ENCODE measurements at places on chromosomes 1 and 21. TPM values are rescaled to one million over a fixed set of nuclear protein-coding genes. Genes with fewer than 3 reads are reported as not detected.

- no peak for DNase-seq
Observed at GRCh38 chr1:82646888-82647287, 846.2 kb downstream of the ADGRL2 start.

GRCh38 chr1:224671076-224671475 is 55.0 kb downstream of the CNIH3 start:
- no peak for DNase-seq

DNA sequence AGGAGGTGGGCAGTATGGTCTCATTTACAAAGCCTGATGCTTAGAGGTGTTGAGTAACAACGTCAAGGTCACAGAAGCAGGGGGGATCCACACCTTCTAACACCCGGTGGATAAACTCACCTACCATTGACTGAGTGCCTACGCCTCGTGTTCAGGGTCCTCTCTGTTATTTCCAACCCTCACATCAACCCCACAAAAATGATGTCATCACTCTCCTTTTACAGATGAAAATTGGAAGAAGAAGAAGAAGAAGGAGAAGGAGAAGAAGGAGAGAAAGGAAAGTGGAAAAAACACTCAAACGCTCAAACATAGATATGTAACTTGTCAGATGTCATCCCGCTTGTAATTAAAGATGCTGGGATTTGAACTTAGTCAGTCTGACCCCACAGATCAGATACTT is 653 bp upstream of the KCNN3 start:
- no peak for DNase-seq

GRCh38 chr1:28648474-28649198 is at the start of gene RNU11:
Gene RNU11 (plus strand): TSS chr1:28648600.
- peak; percentile 97 for DNase-seq

DNA sequence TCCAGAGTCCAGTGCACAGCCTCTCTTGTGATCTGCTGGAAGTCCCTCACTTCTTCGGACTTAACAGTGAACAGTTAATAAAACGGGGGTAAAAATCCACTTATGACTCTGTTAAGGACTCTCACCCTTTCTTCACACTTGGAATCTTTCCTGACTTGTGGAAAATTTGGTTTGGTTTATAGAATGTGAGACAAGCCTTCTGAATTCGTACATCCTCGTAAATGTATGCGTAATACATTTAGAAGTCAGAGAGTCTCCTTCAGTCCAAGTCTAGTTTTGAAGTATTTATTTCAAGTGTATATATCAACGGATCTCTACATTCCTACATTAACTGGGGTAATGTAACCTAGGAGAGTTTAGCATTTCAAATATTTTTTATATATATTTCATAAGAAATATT is 270.4 kb downstream of the KCNJ6 start:
- DNase-seq: no peak

Gene TRPM2
- 0.22 TPM for total RNA-seq

DNA sequence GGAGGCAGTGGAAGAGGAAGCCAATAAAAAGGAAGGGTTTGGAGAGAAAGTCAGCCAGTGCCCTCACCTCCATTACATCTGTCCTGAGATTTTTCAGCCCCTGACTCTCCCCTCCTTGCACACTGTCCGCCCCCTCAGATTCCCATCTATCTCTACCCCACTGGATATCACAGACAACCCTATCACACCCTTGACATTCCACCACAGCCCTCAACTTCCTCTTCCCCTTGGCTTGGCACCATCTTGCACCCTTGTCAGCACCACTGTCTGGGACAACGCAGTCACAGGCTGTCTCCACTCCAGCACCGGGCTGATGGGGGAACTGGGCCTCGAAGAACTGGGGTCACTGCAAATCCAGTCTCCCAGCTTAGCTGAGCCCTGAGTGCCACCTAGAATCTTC is 14.2 kb upstream of the PLEKHA6 start:
- no peak for DNase-seq

Gene ASTN1
- total RNA-seq: not detected

DNA sequence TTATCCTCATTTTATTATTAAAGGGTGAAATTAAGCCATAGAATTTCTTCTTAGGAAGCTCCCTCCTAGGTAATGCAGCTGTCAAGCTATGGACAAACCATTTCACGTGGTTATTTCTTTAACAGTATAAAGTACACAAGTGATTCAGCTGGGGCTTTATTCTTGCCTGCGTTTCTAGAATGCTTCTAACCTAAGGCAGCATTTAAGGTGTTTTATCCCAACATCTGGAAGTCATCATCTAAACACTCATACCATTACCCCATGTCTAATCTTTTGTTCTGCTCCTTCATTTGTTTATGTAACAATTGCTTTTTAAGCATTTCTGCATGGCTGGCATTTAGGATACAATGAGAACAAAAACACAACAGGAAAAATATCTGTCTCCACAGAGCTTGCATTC is 829.2 kb upstream of the ADAMTS5 start:
- no peak for DNase-seq

Gene HUNK
- under 0.01 TPM for total RNA-seq

Gene PAPPA2
- total RNA-seq: under 0.01 TPM

All from lung microvascular endothelial cell (primary cell).